NCI-H1694 (cell line): ENCODE measurements at places on chromosomes 1 and 21.

- no peak for DNase-seq
Measured at GRCh38 chr1:247908766-247909165, 11.3 kb upstream of the OR2T8 start.

- DNase-seq = no peak
Measured at GRCh38 chr1:204742676-204743251, 57.2 kb upstream of the LRRN2 start.

GRCh38 chr21:21963911-21964310 is 965.7 kb downstream of the NCAM2 start:
- DNase-seq = no peak

DNA sequence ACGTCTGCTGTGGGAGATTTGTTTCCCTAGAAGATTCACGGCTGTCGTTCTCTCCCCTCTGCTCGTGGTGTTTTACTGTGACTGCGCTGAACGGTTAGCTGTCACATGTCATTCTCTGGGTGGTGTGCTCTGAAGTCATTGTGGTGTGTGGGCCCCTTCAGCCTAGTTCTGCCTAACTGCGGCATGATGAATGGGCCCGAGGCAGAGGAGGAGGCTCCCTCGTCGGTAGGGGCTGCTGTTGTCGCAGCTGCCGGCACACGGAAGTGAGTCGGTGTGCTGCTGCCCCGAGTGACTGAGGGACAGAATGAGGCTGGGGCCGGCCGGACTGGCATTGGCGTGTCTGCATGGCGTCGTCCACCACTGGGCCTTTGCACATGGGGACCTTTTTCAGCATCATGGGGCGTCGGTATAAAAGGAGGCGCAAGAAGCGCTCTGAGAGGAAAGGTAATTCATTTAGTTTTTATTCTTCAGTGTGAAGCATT is 77.9 kb downstream of the ADARB1 start:
- no peak for DNase-seq

- no peak for DNase-seq
Measured at GRCh38 chr1:51557168-51557567, 38.1 kb upstream of the EPS15 start.

DNA sequence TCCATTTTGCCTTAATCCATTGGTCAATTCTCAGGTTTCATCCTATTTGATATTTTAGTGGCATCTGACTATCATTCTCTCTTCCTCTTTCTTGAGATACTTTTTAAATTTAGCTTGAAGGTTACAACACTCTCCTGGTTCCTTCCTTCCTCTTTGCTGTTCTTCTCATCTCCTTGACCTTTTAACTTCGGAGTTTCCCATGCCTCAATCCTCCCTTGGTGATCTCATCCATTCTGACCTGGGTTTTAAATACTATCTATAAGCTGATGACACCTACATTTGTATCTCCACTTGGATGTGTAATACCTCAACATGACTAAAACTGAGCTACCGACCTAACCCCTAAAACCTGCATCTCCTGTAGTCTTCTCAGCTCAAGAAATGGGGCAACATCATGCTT is 4.8 kb upstream of the ZNF687 start:
- no peak for DNase-seq

DNA sequence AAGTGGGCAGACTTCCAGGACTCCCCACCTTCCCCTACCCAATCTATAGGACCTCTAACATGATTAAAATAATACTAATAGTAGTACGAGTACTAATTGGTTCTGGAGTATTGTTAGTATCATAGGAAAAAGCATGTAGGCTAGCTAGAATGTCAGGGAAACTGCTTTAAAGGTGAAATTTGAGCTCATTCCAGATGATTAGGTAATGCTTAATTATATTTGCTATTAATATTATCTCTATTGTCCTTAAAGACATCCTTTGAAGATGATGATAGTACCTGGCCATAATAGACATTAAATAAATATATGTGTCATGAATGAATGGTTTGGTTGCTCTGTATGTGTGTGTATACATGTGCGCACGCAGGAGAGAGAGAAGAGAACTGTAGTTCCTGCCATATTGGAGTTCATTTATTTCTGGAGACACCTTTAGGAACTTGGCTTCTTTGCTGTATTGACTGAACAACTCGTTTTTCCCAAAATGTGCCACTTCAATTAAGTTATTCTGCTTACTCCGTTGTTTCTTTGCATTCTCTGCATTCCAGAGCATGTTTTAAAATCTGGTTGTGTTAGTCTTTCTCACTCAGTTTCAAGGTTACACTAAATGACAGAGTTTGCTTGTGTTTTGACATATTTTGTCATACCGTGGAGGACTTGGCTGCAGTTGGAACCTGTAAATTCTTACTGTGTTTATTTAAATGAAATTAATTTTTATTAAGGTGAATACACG is 117.1 kb downstream of the OSBPL9 start:
- DNase-seq = no peak

- DNase-seq = no peak
Measured at GRCh38 chr1:184368354-184368753, 18.5 kb upstream of the C1orf21 start.

GRCh38 chr1:232904566-232904965 is 45.8 kb upstream of the NTPCR start:
- DNase-seq = no peak

DNA sequence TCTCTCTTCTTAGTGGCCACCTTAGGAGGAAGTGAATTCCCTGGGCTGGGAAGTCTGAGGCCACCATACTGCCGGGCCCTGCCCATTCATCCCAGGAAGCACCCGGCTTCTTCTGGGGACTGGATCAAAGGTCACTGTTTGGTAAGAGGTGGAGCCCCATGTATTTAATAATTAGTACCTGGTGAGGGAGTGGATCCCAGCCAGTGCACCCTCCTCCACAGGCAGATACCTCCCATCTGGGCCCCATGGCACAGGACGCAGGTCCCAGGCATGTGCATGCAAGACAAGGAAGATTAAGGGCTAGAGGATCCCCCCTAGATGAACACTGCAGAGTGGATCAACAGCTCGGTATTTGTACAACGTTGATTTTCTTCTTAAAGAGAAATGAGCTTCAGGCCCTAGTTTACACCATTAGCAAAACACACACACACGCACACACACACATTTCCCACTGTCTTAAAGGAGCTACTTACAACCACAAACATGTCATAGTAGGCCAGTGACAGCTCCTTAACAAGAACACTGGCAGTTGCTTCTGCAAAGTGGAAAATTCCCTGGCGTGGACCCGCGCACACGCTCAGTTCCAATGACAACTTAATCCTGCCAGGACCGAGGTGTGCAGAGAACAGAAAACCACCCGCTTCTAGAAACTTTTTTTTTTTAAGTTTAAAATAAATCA is 90.7 kb downstream of the MRPL37 start:
- DNase-seq = no peak

DNA sequence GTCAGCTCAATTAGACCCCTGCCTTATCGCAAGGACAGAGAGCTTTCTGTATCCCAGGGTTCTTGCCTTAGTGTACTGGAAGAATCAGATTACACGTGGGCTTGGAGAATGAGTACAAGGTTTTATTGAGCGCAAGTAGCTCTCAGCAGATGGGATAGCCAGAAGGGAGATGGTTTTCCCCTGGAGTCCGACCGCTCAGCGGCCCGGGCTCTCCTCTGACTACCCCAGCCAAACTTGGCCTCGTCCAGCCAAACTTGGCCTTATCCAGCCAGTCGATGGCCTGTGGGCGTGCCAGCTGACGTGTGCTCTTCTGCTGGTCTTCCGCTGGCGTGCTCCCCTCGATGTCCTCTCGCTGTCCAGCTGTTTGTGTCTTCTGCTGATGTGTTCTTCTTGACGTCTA is 136.9 kb downstream of the SYT14 start:
- DNase-seq = no peak

- no peak for DNase-seq
Measured at GRCh38 chr1:182476625-182477024, 26.7 kb downstream of the RGSL1 start.

DNA sequence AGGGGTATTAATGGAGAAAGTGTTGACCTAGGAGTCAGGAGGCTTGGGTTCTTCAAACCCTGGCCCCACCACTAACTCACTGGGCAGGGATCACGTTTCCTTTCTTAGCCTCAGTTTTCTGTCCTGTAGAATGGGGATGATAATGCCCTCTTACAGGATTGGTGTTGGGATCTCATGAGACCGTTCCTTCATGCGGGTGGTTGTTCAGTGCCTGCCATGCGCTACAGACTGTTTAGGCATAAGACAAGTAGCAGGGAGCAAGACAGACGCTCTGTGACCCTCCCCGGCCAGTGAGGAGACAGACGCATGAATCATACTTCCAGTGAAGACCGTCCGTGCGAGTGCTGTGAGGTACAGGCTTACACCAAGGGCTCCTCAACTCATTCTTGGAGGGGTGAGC is 81.7 kb downstream of the MAN1C1 start:
- no peak for DNase-seq

DNA sequence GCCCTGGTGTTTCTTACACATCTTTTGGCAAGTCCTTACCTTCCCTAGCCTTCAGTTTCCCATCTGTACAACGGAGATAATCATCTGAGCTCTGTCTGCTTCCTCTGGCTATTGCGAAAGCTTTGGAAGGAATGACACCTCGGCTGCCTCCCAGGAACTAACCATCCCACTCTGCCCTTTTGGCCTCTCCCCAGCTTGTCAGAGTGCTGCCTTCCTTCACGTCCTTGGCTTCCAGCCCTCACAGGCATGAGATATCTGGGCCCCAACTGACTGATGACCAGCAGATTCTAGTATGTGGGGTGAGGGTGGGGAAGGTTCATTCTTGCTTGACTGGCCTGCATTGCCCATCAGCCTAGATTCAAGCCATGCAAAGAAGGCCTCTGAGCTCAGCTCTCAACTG is 253.1 kb upstream of the FGGY start:
- DNase-seq = no peak

DNA sequence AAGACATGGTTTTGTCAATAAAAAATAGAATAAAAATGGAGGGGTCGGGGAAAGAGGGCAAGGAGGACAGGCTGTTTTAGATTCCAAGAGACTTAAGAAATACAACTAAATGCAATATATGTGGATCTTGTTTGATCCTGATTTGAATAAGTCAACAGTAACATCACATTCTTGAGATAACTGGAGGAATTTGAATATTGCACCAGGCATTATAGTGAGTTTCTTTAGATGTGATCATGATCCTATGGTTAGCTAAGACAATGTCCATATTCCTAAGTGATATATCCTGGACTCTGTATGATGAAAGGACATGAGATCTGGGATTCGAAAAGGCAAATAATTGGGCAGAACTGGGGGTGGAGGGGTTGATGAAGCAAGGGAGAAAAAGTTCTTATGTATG is 311.8 kb downstream of the PLPP3 start:
- no peak for DNase-seq

DNA sequence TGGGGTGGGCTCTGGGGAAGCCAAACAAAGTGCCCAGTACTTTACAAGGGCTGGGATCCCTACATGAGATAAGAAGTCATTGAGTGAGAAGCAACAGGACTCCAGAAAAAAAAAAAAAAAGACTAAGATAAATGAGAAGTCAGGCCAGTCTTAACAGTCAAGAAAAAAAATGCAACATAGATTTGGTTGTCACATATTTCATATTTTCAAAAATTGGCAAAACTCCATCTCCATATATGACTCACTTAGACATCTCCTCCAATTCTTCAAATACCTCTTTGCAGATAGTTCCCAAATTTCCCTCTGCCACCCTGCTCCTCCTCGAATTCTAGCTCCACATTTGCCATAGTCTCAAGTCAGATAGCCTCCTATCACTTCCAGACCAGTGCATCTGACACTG is 20.9 kb upstream of the SIPA1L2 start:
- DNase-seq = no peak

GRCh38 chr1:91526496-91526895 is 25.8 kb downstream of the CDC7 start:
- no peak for DNase-seq

DNA sequence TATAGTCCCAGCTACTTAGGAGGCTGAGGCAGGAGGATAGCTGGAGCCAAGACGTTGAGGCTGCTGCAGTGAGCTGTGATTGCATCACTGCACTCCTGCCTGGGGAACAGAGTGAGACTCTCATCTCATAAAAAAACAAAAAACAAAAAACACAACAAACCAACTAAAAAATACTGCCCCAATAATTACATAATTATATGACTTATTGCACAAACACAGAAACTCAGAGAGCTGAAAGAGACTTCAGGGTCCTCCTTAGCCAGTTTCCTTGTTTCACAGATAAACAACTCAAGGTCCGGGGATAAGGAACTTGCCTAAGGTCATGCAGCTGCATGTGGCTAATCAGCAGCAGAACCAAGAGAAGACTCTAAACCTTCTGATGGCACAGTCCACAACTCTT is 11.9 kb downstream of the EXTL2 start:
- no peak for DNase-seq

- DNase-seq = no peak
Measured at GRCh38 chr1:47656719-47657685, 219.2 kb downstream of the FOXD2 start.

GRCh38 chr1:40422630-40423263 is 27.5 kb upstream of the ZFP69B start:
- DNase-seq = no peak

GRCh38 chr21:33286600-33287456 is 20.7 kb downstream of the IL10RB start:
- DNase-seq = no peak

DNA sequence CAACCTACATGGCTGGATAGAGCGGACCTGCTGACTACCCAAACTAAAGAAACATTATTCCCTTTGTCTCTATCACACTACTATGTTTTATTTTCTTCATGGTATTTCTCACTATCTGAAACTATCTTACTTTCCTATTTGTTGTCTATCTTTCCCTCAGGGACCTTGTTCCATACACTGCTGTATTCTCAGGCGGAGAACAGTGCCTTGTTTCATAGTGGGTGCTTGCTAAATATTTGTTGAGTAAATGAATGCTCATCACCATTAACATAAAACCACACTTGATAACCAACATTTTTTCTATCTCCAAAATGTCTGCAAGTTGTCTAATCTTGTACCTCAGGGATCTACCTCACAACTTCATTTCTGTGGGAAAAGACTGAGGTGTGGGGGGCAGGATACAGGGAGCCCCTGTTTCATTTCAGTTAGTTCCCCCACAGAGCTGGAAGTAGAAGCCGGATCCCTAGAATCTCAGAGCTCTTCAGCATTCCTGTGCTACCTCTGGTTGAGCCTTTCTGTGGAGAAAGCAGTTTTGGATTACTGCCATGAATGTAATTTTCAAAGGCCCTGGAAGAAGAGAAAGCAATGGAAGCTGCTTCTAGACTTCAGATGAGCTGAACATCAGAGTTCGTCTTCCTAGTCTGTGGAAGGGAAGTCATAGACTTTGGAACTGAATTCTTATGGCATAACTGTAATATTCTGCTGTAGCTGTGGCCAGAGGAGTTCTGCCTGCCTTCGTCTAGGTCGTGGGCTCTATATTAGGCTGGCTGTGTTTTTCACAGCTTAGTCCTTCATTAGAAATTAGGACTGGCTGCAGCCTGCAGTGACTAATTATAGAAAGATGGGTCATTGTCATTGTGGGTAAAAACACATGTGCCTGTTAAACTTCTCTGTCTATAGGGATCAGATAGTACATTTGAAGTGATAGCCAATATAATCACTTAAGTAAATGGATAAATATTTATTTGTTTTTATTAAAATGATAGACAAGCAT is 293.2 kb upstream of the SGIP1 start:
- no peak for DNase-seq
